Thymus (tissue), 14 donors: ENCODE measurements at places on chromosomes 11 and 22.

GRCh38 chr22:36293606-36294292, 40.8 kb downstream of the APOL1 start:
- no peak for DNase-seq

- DNase-seq: no peak
Observed at GRCh38 chr22:30247974-30248373, 1.4 kb upstream of the LIF start.

GRCh38 chr11:76629853-76630599, 40.5 kb downstream of the LRRC32 start:
- peak; percentile 30 for DNase-seq

DNA sequence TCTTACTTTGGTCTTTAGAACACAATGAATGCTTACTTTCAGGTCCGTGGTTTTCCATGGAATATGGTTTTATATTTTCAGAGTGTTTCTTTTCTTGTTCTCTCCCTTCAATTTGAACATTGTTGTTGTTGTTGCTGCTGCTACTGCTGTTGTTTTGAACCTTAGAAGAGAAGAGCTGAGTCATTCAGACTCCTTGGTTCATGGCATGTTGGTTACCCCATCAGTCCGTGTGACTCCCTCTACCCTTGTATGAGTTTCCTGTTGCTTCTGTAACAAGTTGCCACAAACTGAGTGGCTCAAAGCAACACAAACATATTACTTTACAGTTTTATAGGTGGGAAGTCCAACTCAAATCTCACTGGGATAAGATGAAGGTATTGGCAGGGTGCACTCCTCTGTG, 511.0 kb downstream of the INSC start:
- no peak for DNase-seq

DNA sequence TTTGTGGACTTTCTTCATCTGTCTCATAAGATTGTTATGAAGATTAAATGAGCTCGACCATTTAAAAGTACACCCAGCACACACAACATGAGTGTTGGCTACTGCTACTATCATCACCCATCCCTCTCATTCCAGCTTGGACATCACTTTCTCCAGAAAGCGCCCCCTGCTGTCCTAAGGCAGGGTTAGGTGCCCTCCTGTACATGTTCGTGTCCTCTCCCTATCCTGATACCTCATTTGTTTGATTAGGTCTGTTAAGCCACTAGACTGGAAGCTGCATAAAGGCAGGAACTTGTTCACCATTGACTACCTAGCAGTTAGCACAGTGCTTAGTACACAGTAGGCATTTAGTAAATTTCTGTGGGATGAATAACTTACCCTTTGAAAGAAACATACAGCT, 85.5 kb downstream of the ENTHD1 start:
- no peak for DNase-seq

- DNase-seq: no peak
Observed at GRCh38 chr11:78131956-78132355, 7.5 kb downstream of the ALG8 start.

DNA sequence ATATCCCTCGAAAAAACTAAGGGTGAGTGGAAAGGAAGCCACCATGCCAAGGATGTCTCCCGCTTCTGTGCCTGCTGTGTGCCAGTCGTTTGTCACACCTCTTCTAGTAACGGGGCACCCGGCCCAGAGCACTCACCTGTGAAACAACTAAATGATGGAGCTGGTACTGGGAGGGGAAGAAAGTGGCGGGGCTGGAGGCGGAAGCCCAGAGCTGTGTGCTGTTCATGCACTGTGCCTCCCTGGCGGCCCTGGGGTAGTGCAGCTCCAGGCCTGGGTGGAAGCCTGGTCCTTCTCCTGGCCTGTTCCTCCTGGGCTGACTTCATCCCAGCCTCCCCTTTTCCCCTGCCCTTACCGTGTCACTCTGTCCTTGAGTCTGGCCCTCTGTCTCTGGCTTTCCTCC, 130.2 kb downstream of the CEP164 start:
- no peak for DNase-seq

- no peak for DNase-seq
Observed at GRCh38 chr11:127943763-127944162, 643.6 kb downstream of the ETS1 start.

DNA sequence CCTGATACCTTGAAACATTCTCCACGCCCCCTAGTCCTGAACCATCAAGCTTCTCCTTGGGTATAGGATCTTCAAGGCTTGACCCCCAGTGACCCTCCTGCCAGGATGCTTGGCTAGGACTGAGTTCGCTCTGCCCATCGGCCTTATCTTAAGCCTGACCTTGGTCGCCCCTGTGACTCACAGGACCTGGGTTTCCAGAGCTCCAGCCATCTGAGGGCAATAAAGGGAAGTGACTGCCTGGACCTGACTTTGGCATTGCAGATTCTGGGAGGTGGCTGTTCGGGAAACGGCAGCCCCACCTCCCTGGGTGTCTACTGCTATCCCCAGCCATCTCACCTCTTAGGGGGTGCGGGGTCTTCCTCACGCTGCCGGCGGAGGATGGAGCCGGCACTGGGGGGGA, 15.4 kb downstream of the CARD10 start:
- no peak for DNase-seq

- no peak for DNase-seq
Observed at GRCh38 chr22:43232445-43232844, 45.5 kb upstream of the TTLL12 start.

DNA sequence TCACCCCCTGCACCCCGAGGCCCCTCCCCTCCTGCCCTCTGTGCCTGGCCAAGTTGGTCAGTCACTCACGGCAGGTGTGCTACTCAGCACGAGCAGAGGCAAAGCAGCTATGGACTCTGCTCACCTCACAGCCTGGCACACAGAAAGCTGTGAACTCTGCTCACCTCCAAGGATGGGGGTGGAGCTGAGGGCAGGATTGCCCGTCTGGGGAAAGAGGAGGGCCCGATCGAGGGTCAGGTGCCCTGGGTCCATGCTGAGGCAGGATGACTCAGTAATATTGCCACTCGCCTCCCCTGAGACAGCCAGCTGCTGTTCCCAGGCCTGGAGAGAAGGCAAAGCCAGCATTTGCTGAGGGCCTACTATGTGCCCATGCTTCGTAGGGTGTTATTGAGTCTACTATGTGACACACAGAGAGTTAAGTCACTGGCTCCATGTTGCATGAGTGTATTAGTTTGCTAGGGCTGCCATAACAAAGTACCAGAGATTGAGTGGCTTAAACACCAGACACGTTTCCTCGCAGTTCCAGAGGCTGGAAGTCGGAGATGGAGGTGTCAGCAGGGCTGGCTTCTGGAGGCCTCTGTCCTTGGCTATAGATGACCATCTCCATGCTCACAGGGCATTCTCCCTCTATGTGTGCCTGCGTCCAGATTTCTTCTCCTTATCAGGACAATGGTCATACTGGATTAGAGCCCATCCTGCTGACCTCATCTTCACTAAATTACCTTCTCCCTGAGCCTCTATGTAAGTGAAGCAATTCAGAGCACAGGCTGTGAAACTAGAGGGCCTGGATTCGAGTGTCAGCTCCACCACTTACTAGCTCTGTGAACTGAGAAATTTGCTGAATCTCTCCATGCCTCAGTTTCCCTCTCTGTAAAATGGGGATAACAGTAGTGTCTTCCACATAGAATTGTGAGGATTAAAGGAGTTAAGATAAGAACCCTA, 13.2 kb upstream of the TSKU start:
- DNase-seq: no peak

GRCh38 chr11:121539000-121539399, 86.2 kb upstream of the SORL1-AS1 start:
- no peak for DNase-seq

GRCh38 chr11:124829986-124830385, 29.8 kb upstream of the MSANTD2 start:
- no peak for DNase-seq

DNA sequence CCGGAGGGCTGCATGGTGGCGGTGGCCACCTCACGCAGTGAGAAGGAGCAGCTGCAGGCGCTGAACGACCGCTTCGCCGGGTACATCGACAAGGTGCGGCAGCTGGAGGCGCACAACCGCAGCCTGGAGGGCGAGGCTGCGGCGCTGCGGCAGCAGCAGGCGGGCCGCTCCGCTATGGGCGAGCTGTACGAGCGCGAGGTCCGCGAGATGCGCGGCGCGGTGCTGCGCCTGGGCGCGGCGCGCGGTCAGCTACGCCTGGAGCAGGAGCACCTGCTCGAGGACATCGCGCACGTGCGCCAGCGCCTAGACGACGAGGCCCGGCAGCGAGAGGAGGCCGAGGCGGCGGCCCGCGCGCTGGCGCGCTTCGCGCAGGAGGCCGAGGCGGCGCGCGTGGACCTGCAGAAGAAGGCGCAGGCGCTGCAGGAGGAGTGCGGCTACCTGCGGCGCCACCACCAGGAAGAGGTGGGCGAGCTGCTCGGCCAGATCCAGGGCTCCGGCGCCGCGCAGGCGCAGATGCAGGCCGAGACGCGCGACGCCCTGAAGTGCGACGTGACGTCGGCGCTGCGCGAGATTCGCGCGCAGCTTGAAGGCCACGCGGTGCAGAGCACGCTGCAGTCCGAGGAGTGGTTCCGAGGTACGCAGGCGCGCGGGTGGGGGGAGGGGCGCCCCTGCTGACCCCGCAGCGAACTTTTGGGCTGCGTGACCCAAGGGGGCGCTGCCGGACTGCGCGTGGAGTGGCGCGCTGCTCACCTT, 670 bp downstream of the NEFH start:
- peak; percentile 46 for DNase-seq

- DNase-seq: no peak
Observed at GRCh38 chr11:113926273-113927197, 21.9 kb downstream of the HTR3B start.

GRCh38 chr11:66072081-66072480, 2.0 kb downstream of the PACS1 start:
- peak; percentile 34 for DNase-seq

GRCh38 chr11:113091481-113091780, 130.2 kb downstream of the NCAM1 start:
- no peak for DNase-seq

- DNase-seq: no peak
Observed at GRCh38 chr11:102309621-102310541, 7.4 kb upstream of the BIRC3 start.

GRCh38 chr11:19674836-19675235, 37.8 kb upstream of the NAV2 start:
- no peak for DNase-seq

DNA sequence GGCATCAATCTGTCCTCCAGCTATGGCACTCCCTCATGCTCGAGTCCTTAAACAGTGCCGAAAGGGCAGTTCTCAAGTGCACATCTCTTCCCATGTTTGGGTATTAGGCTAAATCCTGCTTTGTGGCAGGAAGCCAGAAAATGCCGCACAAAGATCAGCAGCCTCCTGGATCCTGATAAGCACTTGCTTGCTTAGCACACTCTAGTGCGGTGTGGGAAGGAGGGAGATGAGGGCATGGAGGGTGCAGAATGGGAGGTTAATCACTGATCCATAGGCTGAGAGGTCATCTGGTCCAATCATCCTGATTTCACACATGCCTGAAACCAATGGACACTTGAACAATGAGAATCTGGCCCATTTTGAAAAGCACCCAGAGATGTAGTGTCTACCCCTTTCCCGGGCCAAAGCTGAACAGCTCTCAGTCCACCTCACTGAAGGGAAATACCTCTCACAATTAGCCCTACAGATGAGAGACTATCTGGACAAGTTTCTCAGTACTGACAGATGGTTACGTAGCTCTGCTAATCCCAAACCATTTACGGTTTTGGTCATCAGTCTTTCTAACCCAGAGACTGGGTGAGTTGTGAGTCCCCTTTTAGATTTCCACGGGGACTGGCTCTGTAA, 29.8 kb upstream of the CHRM4 start:
- DNase-seq: no peak

- DNase-seq: no peak
Observed at GRCh38 chr11:35347921-35348331, 71.4 kb downstream of the SLC1A2 start.

GRCh38 chr22:38824585-38824984, 19.2 kb downstream of the NPTXR start:
- peak; percentile 67 for DNase-seq

- DNase-seq: no peak
Observed at GRCh38 chr11:133029107-133029506, 503.2 kb downstream of the OPCML start.

DNA sequence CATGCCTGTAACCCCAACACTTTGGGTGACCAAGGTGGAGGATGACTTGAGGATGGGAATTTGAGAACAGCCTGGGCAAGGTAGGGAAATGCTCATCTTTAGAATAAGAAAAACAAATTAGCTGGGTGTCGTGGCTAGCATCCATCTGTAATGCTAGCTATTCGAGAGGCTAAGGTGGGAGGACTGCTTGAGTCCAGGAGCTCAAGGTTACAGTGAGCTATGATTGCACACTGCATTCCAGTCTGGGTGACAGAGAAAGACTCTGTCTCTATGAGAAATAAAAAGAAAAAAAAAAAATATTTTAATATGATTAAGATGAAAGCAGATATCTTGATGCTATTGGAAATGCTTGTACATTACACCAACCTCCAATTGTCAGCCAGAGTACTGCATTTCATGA, 28.6 kb upstream of the DDX10 start:
- DNase-seq: no peak

DNA sequence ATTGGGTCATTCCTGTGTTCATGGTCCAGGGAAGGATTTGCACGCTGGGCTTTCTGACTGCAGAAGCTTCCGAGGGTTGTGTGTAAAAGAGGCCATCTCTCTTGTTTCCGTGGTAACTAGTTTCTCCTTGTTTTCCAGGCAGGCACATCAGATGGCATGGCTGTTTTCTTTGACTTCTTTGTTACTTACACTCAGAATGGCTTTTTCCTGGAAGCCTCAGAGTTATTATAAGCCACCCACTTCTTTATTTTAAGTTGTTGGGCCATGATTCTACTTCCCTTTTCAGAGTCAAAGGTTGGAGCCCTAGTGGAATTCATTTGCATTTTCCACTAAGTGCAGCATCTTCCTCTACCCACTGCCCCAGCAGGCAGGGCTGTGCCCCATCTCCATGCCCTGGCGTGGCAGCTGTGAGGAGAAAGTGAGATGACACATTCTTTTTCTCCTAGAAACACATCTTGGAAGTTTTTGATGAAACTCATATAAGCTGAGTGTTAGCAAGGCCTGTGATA, 94.9 kb downstream of the PRR5L start:
- DNase-seq: no peak

DNA sequence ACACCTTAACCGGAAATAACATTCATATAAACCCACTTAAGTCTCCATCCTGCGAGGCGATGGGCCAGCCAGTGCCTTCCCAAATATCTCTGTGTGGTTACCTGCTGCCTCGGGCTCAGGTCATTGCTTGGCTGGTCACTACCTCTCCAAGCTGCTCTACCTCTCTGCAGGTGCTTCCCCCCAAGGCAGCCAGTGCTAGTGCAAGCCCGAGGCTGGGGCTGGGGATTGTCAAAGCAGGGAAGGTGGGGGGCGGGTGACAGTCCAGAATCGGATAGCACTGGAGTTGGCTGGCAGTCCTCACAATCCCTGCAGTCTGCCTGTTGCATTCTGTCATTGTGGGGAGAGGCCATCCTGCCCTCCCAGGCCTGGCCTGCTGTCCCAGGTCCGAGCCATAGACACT, 11.1 kb downstream of the MCHR1 start:
- DNase-seq: no peak
